ENCODE measurements at places on chromosomes 16 and 17.

- no peak for DNase-seq
Measured at GRCh38 chr17:17837966-17838962, 1.5 kb upstream of the SREBF1 start.

DNA sequence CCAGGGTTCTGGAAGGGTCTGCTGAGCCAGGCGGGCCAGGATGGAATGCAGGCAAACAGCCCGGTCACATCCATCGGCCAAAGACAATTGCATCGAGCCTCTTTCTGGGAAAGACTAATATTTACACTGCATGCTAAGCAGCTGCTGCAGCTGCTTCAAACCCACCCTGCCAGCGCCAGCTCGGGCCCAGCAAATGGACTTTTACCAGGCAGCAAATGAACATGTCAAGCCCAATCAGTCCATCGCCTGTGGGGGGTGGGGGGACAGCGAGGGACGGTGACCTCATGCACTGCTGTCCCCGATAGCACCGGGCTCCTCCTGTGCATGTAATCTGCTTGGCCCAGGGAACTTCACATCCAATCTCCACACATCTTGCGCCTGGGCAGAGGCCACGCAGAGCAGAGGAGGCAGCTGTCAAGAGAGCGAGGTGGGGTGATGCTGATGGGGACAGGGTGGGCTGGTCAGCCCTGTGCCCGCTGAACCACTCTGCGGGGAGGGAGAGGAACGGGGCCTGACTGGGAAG is 39.4 kb upstream of the CDH5 start:
- no peak for DNase-seq

DNA sequence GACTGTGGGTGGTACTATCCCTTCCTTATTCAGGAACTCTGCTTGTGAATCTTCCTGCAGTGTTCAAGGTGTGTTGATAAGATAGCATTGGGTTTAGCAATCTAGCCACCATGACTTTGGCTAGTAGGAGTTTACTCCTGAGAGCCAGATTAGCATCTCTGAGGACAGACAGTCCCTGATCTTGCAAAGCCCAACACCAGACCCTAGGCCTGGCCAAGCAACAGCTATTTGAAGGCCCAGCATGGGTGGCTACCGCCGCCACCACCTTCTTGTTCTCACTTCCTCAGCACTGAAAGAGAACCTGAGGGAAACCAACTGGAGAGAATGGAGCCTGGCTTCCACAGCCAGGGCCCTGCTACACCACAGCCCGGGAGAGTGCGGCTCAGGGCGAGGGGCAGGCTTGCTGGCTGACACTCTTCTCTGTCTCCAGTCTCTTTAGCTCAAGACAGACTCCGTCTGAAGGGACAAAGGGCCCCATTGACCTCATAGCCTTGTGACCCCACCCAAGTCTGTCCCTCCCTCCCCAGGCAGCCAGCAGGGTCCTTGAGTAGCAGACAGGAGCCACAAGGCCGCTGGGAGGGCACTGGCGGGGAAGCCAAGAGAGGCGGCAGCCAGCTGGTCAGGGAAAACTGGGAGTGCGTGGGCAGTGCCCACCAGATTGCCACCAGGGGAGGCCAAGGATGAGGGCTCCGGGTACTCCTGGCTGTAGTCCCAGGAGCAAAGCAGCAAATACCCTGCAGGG is 10.9 kb upstream of the ARHGAP23 start:
- no peak for DNase-seq

DNA sequence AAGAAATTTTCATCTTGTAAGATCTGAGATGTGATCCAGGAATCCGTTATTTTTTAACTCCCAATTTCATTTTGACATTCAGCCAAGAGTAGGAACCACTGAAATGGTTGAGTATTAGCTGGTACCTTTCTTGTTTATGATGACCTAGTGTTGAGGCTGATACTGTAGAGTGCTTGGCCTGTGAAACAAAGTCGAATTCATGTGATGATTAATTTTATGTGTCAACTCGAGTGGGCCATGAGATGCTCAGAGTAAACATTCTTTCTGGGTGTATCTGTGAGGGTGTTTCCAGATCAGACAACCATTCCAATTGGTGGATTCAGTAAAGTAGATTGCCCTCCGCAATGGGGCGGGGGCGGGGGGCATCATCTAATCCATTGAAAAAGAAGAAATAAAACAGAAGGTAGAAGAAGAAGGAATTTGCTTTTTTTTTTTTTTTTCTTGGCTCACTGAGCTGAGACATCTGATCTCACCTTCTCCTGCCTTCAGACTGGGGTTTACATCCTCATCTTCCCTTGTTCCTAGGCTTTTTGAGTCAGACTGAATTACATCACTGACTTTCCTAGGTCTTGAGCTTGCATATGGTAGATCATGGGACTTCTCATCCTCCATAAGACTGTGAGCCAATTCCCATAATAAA is 264.6 kb upstream of the KCNJ16 start:
- no peak for DNase-seq

DNA sequence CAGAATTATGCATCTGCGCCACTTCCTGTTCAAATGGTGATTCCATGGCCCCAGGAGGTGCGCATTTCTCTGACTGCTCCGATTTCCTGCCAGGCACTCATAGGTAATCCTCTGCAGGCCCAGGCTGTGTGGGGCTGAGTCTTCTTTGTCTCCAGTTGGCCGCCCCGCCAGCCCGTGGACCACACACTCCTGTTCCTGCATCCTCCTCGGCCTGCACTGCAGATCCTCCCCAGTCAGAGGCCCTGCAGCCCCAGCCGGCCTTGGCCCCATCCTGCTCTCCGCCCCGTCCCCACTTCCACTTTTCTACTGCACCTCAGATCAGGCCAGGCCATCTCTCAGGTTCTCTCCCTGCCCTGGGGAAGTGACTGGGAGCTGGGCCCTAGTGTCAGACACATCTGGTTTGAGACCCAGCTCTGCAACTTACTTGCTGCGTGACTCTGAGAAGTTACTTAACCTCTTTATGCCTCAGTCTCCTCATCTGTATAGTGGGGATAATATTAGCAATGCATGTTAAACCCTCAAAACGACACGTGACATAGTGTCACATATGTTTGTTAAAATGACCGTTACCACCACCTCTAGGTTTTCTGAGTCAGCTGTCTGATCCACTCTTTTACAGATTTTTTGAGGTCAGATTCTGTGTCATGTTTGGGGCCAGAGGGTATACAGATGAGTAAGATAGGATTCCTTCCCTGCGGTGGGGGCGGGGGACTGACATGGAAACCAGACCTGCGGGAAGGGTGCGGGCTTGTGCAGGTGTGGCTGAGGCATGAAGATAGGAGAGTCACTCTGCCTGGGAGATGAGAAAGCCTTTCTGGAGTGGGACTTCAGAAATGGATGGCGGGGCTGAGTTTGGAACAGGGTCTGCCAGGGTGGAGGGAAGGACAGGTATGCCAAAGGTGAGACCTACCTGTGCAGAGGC is 12.8 kb downstream of the RAB11FIP4 start:
- no peak for DNase-seq

- no peak for DNase-seq
Measured at GRCh38 chr16:4684058-4684715, 9.2 kb upstream of the NUDT16L1 start.

DNA sequence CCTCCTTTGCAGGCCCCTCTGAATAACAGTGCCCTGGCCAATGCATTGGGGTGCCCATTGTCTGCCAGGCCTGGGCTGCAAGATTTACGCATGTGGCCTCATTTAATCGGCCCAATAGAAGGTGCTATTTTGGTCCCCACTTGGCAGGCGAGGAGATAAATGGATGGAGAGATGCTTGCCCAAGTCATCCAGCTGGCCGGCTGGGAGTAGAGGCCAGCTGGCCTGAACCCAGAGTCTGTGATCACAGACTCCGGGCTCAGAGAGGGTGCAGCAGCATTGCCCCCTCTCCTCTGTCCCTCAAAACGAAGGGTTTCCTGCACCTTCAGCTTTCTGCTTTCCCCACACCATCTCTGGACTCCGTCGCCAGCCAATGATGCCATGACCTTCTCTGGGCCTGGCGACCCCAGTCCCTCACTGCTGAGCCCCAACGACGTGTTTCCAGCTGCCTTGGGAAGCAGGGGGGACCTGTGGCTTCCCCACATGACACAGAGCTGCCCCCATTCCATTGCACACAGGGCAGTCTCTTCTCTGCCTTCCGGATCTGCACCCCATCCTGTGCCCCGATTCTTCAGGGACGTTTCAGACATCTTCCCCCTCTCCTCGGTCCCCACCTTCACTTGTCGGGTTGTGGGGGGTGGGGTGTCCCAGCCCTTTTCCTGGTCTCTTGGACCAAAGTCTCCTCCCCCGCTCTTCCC is 3.5 kb upstream of the ADGRG1 start:
- DNase-seq, result no peak

DNA sequence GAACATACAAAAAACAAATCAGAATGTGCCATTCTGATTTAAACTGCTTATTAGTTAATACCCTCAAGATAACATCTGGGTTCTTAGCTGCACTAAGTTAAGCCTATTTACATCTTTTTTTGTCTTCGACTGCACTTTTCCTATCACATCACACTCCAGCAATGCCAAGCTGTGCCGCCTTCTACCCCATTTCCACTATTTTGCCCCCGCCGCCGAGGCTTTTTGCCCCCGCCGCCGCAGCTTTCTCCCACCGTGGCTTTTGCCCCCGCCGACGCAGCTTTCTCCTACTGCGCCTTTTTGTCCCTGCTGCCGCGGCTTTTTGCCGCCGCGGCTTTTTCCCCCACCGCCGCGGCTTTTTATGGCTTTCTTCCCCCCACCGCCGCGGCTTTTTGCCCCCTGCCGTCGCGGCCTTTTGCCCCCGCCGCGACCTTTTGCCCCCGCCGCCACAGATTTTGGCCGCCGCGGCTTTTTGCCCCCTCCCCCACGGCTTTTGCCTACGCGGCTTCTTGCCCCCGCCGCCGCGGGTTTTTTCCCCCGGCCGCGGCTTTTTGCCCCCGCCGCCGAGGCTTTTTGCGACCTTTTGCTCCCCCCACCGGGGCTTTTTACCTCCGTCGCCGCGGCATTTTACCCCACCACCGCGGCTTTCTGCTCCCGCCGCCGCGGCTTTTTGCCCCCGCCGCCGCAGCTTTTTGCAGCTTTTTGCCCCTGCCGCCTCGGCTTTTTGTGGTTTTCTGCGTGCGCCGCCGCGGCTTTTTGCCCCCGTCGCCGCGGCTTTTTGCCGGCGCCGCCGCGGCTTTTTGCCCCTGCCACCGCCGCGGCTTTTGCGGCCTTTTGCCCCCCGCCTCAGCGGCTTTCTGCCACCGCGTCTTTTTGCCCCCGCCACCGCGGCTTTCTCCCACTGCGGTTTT is 331.4 kb upstream of the WSB1 start:
- DNase-seq, result no peak

- no peak for DNase-seq
Measured at GRCh38 chr17:2177235-2177811, 122.4 kb downstream of the HIC1 start.

GRCh38 chr16:2697401-2697948 is 15.2 kb downstream of the KCTD5 start:
- no peak for DNase-seq

- DNase-seq, result no peak
Measured at GRCh38 chr16:735982-736453, 4.8 kb downstream of the CIAO3 start.

DNA sequence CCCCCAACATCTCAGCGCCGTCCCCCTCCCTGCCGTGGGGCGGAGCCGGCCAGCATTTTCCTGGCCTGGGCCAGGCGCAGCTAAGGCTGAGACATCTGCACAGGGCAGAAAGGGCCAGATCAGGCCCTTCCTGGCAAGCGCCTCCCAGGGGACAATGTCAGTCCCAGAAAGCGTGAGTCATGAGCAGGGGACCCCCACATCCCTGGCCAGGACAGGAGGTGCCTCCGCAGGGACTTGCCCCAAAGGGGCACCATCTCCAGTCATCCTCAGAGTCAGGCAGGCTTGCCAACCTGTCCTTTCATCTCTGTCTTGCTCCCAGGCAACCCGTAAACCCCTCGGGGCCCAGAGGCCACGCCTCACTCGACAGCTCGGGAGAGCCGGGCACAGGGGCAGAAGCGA is 43.2 kb downstream of the SOCS1 start:
- no peak for DNase-seq
